ENCODE measurements at places on chromosomes 11 and 22.

- no peak for DNase-seq
Observed at GRCh38 chr11:11958403-11959231, 49.8 kb downstream of the DKK3 start.

GRCh38 chr11:87437844-87438223 is 400.1 kb downstream of the TMEM135 start:
- DNase-seq = no peak

DNA sequence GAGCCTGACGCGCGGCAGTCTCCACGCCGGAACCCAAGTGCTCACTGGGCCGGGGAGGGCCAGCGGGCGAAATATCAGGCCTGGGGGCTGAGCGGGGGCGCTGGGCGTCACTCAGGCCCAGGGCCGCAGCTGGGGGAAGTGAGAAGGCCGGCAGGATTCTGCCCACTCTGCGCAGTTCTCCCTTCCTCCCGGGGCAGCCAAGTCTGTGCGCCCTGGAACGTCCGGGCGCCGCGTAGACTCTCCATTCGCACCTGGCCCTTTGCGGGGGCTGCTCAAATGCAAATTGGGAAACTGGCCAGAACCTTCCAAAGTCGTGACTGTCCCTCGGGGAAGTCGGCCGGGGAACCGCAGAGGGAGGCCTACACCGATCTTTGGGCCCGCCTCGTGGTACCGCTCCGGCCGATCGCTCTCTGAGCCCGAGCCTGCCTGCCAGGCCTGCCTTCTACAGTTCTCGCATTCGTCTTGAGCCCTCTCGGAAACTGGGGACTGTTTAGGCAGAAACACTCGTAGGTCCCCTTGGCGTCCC is 2.2 kb upstream of the SLC6A5 start:
- no peak for DNase-seq

GRCh38 chr11:4697585-4697984 is at the start of gene OR51E2:
OR51E2 (minus strand) TSS chr11:4697853; CDS start chr11:4682711, 15,142 bp downstream.
- DNase-seq = peak; percentile 16

GRCh38 chr11:47686151-47686550 is 29.0 kb downstream of the AGBL2 start:
- DNase-seq = no peak

GRCh38 chr11:31804312-31805036 is 6.6 kb downstream of the PAX6 start:
- peak; percentile 56 for DNase-seq

DNA sequence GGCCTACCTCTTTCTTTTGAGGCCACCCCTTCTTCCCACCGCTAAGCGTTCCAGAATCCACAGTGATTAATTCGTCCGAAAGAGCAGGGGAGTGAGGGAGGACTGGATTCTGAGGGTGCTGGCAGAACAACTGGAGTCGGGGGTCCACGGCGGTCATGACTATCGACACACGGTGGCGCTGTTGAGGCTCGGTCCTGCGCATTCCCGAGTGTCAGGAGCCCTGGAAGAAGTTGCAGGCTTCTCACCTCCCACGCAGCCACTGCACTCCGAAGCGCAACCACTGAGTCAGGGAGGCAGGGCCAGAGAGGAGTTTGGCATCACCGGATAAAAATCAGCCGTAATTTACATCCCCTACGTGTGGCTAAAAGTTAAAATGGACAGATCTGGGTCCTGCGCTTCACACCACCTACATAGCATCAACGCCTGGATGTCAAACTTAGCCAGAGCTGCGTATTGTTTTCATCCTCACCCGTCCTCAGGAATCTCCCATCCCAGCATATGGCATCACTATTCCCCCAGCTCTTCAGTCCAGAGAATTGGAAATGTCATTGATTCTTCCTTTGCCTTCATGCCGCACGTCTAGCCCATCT is 10.7 kb upstream of the CTSF start:
- DNase-seq = peak; percentile 77

DNA sequence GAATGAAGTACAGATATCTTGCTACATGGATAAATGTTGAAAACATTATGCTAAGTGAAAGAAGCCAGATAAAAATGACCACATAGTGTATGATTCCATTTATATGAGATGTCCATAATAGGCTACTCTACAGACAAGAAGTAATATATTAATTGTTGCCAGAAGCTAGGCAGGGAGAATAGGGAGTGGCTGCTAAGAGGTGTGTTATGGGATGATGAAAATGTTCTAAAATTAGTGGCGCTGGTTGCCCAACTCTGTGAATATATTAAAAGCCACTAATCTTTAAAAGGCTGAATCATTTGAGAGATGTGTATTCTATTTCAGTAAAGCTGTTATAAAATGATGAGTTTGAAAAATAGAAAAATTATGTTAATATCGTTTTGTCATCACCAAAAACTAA is 144.4 kb downstream of the NCAM1 start:
- no peak for DNase-seq

GRCh38 chr22:28019881-28020861 is 101.1 kb upstream of the PITPNB start:
- peak; percentile 54 for DNase-seq

- DNase-seq = no peak
Observed at GRCh38 chr22:20741008-20741633, 32.8 kb upstream of the SERPIND1 start.

DNA sequence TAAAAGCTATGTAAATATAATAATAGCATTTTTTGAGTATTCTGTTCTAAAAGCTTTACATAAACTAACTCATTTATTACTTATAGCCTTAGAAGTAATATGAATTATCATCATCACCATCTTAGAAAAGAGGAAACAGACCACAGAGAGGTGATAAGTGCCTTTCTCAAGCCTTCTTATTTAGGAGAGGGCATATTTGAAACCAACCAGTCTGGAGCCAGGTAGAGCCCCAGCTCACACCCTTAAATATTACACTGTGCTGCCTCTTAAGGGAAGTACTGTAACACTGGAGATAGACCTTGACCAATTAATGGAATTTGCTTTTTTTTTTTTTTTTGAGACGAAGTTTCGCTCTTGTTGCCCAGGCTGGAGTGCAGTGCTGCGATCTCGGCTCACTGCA is 2.3 kb downstream of the BCO2 start:
- no peak for DNase-seq
